Activated gamma-delta T cell treated with anti-CD3 and anti-CD28 coated beads, Interleukin-2, amount 50 U/mL, for 16 hours (primary cell): ENCODE measurements at places on chromosomes 5 and 9.

GRCh38 chr5:38079620-38080402, 178.5 kb upstream of the EGFLAM start:
- DNase-seq = no peak

- DNase-seq = no peak
These were observed 154.2 kb downstream of the DOCK2 start for GRCh38 chr5:169791251-169791650.

- no peak for DNase-seq
These were observed 47.5 kb downstream of the MRPL36 start for GRCh38 chr5:1751864-1752822.

DNA sequence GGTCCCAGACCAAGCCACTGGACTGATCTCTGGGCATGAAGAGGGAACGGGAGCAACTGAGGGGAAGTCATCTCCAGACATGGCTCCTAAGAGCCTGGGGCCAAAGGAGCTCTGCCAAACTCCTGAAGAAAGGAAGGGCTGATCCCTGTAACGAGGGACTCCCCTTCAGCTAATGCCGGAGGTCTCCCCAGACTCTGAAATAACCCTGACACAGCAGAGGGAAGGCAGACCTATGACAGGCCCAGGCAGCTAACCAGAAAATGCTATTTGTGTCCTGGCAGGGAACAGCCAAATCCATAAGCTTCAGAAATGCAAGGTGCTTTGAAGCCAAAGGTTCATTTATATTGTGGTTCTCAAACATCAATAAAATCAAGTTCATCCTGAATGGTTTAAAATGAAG, 30.9 kb downstream of the APTX start:
- DNase-seq = no peak

DNA sequence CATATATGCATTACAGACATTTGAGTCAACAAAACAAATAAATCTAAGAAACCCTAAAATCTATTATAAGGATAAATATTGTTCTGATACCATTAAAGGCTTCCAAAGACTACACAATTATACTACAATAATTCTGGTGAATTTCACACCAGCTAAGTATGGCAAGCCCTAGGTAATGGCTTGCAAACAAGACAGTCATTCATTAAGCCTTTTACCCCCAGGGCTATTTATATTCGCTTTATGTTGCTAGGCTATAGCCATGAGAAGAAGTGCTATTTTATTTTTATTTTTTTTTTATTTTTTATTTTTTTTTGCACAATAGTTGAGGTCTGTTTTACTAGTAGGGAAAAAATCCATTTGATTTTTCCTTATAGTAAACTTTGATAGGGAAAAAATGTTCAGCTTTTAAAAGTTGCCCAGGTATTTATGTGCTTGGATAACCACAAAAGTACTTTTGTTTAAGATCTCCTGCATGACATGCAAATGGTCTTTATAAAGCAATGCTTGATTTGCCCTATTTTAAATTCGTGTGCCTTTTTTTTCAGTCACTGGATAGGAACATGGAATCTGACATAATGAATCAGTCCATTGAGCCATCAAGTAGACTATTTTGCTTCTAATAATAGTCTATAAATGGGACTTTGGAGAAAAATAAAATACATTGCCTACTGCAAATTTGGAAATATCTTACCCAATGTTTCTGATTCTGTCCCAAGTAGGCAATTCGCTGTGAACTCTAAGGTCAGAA, 946.3 kb upstream of the COX7C start:
- no peak for DNase-seq

GRCh38 chr9:28518439-28518838, 945.2 kb upstream of the C9orf72 start:
- DNase-seq = no peak

- DNase-seq = no peak
These were observed 655 bp downstream of the MARVELD2 start for GRCh38 chr5:69415584-69415958.

DNA sequence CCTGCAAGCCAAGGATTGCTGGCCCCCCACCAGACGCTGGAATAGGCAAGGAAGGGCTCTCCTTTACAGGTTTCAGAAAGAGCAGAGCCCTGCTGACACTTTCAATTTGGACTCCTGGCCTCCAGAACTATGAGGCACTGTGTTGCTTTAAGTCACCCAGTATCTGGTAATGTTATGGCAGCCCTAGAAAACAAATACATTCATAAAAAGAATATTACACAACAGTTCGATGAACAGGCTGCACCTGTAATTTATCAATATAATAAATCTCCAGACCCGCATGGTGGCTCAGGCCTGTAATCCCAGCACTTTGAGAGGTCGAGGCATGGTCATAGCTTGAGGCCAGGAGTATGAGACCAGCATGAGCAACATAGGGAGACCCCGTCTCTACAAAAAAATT, 7.5 kb downstream of the CMBL start:
- DNase-seq = no peak

DNA sequence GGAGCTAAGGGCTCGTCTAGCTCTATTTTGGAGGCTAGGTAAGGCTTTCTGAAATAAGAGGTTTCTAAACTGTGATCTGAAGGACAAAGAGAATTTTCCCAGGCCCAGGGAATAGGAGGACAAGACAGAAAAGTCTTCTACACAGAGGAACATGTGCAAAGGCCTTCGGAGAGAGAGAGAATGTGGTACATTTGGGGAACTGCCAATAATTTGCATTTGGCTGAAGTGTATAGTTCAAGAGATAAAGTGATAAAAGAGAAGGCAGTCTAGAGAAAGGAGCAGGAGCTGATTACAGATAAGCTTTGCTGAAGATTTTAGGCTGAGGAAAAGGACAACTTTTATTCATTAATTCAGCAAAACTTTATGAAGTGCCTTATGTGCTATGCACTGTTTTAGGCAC, 214.4 kb upstream of the ELL2 start:
- no peak for DNase-seq

GRCh38 chr9:129200255-129200654, 22.2 kb upstream of the IER5L start:
- DNase-seq = no peak

- DNase-seq = no peak
These were observed 126.2 kb downstream of the BASP1 start for GRCh38 chr5:17343675-17344074.

- DNase-seq = no peak
These were observed 96.5 kb upstream of the ANKRD55 start for GRCh38 chr5:56329652-56330051.

- no peak for DNase-seq
These were observed 327.0 kb upstream of the KLF4 start for GRCh38 chr9:107816561-107817021.

GRCh38 chr9:133099726-133100505, 21.1 kb downstream of the RALGDS start:
- DNase-seq = no peak

- DNase-seq = no peak
These were observed 643.5 kb upstream of the KLF4 start for GRCh38 chr9:108133101-108133500.

DNA sequence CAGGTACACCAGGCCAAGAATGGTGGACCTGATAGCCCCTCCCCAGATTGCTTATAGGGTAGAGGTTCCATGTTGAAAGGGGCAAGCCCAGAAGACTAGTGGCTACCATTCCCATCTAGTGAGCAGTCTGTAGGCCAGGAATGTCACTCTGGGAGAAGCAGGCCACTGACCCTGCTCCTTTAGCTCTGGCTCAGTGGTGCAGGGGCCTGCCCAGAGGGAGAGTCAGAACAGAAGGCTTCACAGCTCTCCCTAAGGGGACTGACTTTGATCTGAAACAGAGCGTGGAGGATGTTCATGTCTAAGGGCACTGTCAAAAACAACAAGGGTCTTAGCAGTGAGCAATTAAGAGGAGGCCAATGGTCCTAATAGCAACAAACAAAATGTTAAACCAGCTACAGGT, 81.7 kb downstream of the ZNF354C start:
- DNase-seq = no peak

DNA sequence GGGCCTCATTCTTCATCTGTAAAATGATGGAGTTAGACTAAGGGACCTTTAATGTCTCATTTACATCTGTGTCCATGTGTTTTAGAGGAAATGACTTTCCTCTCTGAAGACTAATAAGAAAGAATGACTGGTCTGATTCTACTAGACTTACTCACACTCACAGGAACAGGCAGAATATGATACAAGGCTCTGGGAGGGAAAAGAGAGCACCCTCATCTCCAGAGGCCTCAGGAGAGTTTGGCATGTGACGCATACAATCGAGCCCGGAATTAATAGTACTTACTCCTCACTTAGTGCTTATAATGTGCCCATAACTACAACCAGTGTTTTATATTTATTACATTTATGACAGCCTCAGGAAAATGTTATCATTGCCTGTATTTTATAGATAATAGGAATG, 608.7 kb downstream of the KCTD16 start:
- DNase-seq = no peak

GRCh38 chr5:121630402-121630801, 221.3 kb upstream of the FTMT start:
- no peak for DNase-seq

GRCh38 chr5:124655251-124655917, 91.1 kb downstream of the ZNF608 start:
- DNase-seq = no peak

DNA sequence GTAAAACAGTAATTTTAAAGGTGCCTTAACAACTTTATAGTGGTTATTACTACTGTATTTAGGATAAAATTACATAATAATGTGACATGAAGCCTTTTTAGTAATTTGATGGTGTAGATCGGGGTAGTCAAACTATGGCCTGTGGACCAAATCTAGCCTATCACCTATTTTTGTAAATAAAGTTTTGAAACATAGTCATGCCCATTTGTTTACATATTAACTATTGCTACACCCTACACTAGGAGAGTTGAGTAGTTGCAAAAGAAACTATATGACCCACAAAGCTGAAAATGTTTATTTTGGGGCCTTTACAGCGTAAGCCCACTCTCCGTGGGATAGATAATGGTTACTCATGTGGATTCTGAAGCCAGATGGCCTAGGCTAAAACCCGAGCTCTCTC, 6.2 kb downstream of the CEP78 start:
- no peak for DNase-seq

- DNase-seq = no peak
These were observed 54.5 kb upstream of the HTR4 start for GRCh38 chr5:148708854-148709253.

DNA sequence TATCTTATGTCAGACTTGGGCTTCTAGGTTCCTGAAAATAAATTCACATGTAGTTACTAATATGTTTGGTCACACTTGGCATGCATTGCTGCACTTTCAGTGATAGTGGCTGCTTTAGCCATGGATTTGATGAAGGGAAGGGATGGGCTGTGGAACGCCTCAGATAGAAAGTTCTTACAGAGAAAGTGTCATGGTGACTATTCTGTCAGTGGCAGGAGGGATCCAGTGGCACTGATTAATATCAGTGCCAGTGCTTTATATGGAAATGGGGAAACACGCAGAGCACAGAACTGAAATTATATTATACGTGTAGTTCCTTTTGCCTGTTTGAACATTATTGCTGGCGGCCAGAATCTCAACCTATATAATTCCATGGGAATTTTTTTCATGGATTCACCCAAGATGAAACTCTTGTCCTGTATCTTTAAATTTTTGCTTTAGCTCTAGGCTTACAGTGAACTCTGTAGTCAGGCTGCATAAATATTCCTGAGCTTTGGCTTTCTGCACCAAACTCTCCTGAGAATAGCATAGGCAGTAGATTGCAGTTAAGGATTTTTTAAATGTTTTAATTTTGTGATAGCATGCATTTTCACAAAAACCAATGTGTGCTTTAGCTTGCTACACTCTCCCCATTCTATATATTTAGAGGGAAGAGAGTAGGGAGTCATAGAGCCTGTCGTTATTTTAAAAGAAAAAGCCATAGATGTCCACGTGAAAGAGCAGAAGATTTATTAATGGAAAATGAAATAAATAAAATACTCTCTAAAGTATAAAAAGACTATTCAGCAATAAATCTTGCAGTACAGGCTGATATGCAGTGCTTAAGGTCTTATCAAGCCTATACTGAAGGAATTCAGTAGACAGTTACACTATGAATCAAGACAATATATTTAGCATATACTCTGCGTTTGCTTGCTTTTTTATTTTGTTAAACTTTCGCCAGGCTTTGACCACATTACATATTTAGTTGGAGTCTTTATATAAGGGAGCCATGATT, 98.7 kb downstream of the EDIL3 start:
- DNase-seq = no peak

GRCh38 chr9:114287001-114287762, 35.7 kb upstream of the ORM1 start:
- no peak for DNase-seq
